ENCODE measurements at places on chromosomes 11 and 22.

- DNase-seq = no peak
Observed at GRCh38 chr22:43897751-43898261, 6.0 kb upstream of the PNPLA5 start.

- DNase-seq = no peak
Observed at GRCh38 chr22:49276567-49276966, 551.1 kb downstream of the BRD1 start.

- DNase-seq = no peak
Observed at GRCh38 chr11:85855341-85855656, at the start of gene CCDC83. CCDC83 (plus strand) TSS chr11:85855383; CDS start chr11:85865124, 9,741 bp downstream.

- DNase-seq = no peak
Observed at GRCh38 chr11:121478226-121478894, 25.6 kb upstream of the SORL1-AS1 start.

GRCh38 chr11:64874308-64875240 is 3.8 kb downstream of the EHD1 start:
- no peak for DNase-seq

- no peak for DNase-seq
Observed at GRCh38 chr11:121435132-121435531, 17.0 kb upstream of the SORL1 start.

DNA sequence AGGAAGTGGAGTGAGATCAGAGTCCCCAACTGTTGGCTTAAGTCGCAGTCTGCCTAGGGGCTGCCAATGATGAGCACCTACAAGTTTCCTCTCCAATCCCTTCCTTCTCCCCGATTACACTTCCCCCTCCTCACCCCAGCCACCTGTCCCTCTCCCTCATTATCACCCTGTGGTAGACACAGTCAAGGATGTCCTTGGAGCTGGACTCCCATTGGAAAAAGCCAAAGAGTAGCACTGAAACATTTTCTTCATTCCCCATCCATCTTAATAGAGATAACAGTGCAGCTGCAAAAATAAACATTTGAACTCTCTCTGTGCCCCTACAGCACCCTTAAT is 146.2 kb downstream of the DBX1 start:
- DNase-seq = no peak

GRCh38 chr22:48209473-48210197 is 1447.2 kb downstream of the TBC1D22A start:
- DNase-seq = no peak

GRCh38 chr11:114889594-114890011 is 211.3 kb downstream of the NXPE2 start:
- no peak for DNase-seq

GRCh38 chr22:24489011-24489410 is 6.1 kb upstream of the UPB1 start:
- no peak for DNase-seq

- no peak for DNase-seq
Observed at GRCh38 chr11:8732324-8732670, 49.7 kb downstream of the RPL27A start.

- DNase-seq = no peak
Observed at GRCh38 chr22:19823191-19823901, 31.3 kb downstream of the GNB1L start.

GRCh38 chr11:120316880-120317688 is 8.0 kb upstream of the TLCD5 start:
- DNase-seq = no peak

DNA sequence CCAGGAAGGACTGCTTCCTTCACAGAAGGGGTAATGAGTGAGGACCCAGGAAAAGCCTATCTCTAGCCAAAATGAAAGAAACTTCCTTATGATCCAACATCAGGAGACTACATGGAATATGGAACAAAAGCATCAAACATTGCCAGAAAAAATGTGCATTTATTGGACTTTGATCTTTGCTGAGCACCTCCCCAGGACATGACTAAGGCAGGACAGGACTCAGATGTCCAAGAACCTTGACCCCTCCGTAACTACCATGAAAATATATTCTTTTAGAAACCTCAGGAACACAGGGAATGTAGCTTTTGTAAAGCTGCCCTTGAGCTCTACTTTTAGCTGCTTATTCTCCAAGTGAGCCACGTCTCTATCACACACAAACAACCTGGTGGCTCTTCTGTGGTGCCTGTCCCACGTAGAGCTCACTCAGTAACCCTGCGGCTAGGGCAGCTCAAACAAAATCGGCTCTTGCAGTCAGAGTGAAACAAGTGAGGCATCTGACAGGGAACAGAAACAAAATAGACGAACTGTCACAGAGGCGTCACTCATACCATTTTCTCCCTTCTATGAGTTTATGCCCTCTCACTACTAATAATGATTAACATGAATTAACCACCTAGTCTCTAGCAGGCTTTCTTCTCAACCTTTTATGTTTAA is 471.5 kb upstream of the API5 start:
- no peak for DNase-seq

DNA sequence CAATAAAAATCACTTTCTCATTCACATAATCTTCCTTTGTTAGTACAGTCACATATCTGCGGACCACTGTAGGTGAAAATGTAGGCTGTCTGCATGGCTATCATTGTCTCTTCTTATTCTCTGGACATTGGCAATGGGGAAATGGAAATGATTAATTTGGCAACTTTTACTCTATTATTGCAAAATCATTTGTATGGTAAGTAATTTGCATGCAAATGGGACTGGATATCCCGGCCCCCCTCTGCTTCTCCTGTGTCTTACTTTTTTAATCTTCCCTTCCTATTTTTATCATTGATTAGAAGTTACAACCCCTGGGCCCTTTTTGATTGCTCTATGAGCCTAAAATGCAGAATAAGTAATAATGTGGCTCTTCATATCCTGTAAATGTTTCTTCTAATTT is 6.0 kb downstream of the GRK3 start:
- no peak for DNase-seq

GRCh38 chr22:45314786-45315185 is 5.1 kb downstream of the FAM118A start:
- DNase-seq = no peak

GRCh38 chr11:75270896-75271418 is 30.4 kb downstream of the TPBGL start:
- DNase-seq = peak; percentile 1

DNA sequence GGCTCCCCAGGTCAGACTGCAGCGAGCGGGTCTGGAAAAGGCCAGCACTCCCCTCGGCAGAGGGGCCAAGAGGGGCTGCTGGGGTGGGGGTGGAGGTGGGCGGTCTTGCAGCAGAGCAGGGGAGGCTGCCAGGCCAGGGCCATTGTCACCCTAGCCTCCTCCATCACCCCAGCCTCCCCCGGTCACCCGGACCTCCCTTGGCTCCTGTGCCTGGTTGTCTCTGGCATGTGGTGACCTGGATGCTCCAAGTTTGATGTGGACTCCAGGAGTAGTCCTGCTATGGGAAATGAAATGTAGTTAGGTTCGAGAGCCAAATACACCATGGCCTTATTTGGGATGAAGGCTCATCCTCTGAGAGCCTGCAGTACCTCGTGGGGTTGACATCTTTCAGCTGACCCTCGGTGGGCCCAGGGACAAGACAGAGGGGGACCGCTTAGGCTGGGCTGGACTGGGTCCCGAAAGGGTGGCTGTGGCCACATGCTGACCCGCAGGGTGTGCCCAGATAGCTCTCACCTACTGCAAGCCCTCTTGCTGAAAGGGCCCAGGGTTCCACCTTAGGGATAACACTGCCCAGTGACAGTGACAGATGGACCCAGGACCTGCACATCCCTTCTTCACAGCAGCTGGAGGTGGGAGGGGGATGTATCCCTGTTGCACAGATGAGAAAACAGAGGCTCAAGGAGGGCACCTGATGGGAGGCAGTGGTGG is 24.1 kb downstream of the MRGPRD start:
- no peak for DNase-seq
